ENCODE measurements at places on chromosomes 2 and 18. TPM values are rescaled to one million over a fixed set of nuclear protein-coding genes. Genes with fewer than 3 reads are reported as not detected.

The DSG3 gene
- total RNA-seq, result not detected

The MEP1B gene
- total RNA-seq, result not detected

The LBH gene
- 23.1 TPM for total RNA-seq

- DNase-seq, result no peak
Measured at GRCh38 chr2:7971841-7972240, 710.0 kb upstream of the ID2 start.

DNA sequence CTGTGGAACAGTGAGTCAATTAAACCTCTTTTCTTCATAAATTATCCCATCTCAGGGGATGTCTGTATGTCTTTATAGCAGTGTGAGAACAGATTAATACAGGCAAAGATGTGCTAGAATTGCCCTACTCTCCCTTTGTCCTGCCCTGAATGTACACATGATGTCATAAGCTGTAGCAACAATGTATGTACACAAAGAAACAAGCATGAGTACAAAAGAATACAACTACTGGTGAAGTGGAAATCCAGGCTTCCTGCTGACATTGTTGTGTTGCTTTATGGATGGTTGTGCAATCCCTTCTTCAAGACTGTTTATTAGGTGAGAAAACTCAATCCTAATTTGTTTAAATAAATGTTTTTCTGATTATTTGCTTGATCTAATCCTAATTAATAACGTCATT is 446.6 kb downstream of the DSC3 start:
- no peak for DNase-seq

Measured in body of pancreas (tissue), 4 donors.